H54 (cell line): ENCODE measurements at places on chromosomes 5 and 9.
A peak's percentile ranks its signal among the peaks of the same experiment; 100 is the strongest.

- no peak for DNase-seq
Measured at GRCh38 chr5:147441191-147441695, 68.6 kb downstream of the DPYSL3 start.

- no peak for DNase-seq
Measured at GRCh38 chr5:74546796-74547195, 93.7 kb downstream of the ENC1 start.

DNA sequence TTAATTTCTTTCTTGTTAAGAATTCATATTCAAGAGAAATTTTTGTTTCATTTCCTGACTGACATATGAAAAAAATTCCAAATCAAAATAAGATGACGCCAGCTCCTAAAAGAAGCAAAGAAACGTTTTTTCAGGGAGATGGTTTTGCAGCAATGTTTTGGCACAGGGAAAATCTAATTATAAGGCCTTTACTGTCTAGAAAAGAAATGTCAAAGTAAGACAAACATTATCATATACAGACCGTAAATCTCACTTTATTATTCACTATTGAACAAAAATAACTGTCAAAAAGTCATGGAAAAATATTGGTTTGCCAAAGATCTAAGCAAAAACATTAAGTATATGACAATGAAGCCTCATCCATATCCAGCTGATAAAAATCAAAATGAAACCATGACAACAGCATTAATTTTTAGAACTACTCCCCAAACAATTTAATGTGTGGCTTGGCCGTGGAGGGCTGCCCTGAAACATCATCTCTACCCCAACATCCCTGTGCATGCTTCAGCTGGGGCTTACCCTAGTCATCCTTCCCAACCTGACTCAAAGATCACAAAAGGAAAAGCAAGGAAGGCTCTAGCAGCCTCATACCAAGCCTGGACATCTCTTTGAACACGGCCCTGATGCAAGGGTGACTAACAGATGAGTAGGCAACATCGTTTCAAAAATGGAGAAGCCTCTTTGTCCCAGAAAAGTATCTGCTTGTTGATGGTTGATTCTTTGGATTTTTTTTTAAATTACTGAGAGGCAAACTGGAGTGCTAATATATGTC is 95.6 kb downstream of the ARSB start:
- peak; percentile 35 for DNase-seq

DNA sequence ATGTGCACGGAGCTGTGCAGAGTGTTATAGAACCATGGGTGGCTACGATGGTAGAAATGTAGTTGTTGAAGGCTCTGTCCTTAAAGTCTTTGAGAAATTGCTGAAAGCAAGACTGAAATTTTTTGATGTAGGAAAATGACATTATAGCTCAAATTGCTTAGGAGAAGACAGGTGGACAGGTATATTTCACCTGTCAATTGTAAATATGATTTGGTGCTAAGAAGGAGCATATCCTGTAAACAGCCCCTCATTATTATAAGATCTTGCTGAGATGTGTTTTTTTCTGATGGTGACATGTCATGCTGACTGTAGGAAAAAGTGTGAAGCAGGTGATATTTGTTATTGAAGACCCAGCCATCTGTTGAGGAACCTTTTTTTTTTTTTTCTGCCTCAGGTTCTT is 377.9 kb downstream of the PSAT1 start:
- DNase-seq = no peak

- peak; percentile 70 for DNase-seq
Measured at GRCh38 chr5:16957304-16958196, 21.5 kb upstream of the MYO10 start.

DNA sequence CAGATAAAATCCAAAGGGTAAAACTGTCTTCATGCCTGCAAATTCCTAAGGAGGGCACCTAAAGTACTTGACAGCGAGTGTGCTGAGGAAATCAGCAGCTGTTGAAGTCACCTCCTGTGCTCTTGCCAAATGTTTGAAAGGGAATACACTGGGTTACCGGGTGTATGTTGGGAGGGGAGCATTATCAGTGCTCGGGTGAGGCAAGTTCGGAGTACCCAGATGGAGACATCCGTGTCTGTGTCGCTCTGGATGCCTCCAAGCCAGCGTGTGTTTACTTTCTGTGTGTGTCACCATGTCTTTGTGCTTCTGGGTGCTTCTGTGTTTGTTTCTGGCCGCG is 727 bp upstream of the ADRB2 start:
- no peak for DNase-seq

DNA sequence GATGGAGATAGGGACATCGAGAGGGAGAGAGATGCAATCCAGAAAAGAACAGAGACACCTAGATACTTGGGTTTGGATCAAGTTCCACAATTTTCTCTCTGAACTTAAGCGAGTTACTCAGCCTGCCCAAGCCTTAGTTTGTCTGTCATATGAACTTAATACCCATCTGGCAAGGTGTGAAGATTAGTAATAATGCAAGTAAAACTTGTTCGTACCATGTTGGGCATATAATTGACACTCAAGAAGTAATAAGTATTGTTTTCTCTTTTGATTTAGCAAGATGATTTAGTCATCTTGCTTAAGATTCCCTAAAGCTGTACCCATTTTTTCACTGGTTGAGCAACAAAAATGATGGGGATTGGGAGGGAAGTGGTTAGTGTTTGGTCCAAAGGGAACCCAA is 7.5 kb downstream of the RABGAP1 start:
- DNase-seq = no peak

DNA sequence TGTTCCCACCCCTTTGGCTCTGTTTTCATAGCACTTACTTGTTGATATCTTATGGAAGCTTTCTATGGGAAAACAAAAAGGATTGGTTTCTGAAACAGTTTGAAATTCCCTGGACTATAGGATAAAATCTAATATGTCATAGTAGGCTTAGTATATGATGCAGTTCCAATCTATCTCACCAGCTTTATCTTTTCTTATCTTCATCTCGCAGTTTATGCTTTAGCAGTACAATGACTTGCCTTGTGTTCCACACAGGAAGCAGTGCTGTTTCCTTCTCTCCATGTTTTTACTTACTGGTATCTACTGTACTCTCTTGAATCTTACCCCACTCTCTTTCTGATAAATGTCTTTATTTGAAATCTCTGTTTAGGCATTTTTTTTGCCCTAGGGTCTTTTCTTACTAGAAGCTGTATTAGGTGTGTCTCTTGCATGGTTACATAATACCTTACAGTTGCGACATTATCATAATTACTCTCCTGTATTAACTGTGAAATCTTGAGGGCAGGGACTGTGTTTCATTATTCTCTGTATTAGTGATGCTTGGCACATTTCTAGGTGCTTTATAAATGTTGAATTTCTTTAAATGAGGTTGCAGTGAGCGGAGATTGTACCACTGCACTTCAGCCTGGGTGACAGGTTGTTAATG is 76.3 kb downstream of the FOCAD start:
- DNase-seq = no peak

DNA sequence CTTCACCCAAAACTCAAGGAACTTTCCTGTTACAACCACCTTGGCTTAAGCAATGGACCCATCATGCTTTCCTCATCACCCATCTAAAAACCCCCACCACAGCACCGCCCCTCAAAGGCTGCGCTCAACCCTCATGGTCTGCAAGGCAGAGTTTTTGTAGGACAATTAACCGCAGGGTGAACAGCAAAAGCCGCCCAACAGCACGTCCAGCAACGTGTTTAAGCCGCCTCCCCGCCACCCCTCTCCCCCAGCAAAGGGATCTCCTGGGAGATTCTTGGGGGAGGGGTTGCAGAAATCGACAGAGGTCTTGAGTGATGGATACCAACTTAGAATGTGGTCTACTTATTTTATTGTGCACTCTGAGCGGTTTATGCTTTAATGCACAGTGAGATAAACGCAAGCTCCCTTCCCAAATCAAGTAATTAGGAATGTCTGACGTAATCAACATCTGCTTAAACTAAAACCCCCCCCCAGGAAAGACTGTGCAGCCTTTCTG is 1.9 kb downstream of the ROR2 start:
- no peak for DNase-seq

DNA sequence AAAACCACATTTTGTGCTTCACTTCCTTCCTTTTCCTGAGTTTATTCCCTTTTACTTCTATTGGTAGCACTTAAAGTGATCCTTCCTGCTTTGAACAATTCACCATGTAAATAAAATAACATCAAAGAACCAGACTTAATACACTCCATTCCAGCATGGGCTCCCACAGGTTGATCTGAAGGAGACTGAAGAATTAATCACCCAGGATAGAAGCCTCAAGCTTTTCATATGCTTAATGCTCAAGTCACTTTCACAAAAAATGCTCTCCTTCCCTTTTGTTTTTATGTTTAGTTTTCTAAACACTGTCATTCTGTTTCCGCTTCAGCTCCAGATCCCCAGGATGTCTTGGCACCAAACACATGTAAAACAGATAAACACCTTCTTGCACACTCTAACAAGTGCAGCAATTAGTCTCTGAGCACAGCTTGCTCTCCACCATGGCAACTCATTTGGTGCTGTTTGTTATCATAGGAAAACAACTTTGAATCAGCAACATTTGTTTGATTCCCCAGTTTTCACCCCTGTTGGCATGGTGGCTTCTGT is 37.0 kb downstream of the DMRTA1 start:
- DNase-seq = no peak

DNA sequence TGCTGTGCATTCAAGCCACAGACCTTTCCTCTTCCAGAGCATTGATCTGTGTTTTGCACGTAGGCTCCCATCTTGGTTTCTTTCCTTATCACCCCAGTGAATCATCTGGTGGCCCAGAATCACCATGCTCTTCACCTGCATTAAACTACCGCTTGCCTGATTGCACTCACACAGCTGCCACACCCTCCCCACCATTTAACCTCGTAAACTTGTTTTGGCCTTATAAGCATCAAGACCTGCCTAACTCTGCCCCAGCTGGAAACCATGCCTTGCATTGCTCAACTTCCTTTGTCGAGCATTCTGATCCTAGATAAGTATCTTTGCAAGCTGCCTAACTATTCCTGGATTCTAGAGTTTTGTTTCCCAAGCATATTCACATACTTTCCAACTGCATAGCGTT is 369.6 kb upstream of the SEMA6A start:
- no peak for DNase-seq

DNA sequence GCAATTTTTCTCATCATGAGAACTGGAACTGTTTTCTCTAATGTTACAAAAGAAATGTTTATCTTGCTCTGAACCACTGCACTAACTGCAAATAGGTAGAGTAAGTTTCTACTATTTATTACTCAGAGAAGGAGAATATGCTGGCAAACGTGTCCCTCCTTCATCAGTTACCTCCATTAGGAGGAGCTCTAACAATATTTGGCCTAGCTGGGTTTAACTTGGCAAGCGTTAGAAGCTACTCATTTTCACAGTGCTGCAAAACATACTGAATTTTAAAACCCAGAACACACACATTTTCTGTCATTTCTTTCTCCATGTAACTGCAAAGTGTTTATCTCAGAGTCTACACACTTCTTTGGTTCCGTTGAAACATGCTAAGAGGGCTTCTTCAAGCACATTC is 101.0 kb upstream of the GABRG2 start:
- no peak for DNase-seq

DNA sequence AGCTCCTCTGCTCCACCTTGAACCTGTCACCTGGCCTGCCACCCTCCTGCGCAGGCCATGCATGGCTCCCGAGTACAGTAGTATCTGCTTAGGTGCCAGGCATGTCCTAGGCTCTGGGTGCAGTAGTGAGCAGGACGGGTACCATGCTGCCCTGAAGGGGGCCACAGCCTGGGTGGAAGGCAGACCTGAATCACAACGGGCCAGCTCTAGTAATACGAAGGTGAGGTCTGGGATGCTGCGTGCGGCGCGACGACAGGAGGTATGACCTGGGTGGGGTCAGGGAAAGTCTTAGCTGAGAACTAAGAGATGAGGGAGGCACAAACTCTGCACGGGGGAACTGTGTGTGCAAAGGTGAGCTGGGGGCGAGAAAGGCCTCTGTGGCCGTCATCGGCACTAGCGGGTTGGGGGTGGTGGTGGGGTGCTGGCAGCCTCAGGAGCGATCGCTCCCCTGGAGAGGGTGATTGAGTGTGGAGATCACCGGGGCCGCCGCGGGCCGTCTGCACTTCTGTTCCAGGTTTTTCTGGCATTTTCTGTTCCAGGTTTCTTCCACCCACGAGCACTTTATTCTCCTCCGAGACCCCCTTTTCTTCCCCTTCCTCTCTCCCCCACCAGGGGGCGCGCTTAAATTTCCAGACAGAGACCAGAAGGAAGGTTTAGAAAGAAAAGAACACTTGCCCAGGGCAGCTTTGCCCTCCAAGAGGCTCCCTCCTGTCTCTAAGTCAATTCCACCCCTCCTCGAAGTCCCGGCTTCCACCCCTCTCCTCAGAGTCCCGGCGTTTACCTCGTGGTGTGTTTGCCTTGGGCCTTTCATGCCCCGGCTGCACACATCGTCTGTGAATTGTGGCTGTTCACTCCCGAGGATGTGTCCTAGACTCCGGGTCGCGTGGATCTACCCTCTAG is 15.1 kb downstream of the PDLIM4 start:
- no peak for DNase-seq

- no peak for DNase-seq
Measured at GRCh38 chr5:56306433-56307150, 73.5 kb upstream of the ANKRD55 start.

DNA sequence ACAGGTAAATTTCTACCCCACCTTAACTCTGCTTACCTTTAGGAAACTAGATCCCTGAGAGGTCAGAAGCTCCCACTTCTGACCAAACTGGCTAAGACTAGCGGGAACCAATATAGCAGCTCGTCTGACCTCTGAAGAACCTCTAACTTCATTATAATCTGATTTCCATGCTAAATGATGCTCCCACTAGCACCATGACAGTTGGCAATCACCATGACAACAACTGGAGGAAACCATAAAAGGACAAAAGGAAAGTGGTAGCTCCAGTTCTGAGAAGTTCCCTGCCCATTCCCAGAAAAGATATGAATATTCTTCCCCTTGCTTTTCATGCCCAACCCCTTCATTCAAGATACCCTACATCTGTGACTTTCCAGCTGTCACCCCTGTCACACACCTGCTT is 483.3 kb downstream of the CTNND2 start:
- no peak for DNase-seq

DNA sequence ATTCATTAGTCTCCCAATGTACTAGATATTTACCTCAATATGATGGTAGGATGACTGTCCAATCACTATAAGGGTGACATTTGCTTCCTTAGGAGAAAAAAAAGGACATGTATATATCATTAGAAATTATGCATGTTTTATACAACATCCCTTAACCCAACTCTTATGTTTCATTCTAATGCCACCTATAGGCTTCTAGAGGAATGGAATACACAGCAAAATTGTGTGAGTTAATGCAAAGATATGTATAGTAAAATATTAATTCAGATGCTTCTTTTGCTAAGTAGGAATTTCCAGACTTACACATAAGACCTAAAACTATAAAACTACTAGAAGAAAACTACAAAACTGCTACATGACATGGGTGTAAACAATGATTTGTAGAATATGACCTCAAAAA is 3.5 kb downstream of the PRXL2C start:
- no peak for DNase-seq

- DNase-seq = no peak
Measured at GRCh38 chr5:53678981-53679660, 118.7 kb downstream of the NDUFS4 start.
